ENCODE measurements at places on chromosomes 4 and X.

GRCh38 chr4:145281951-145282350, 101.6 kb upstream of the OTUD4 start:
- no peak for DNase-seq

GRCh38 chr4:38688676-38689355, 24.8 kb downstream of the KLF3 start:
- DNase-seq: no peak

DNA sequence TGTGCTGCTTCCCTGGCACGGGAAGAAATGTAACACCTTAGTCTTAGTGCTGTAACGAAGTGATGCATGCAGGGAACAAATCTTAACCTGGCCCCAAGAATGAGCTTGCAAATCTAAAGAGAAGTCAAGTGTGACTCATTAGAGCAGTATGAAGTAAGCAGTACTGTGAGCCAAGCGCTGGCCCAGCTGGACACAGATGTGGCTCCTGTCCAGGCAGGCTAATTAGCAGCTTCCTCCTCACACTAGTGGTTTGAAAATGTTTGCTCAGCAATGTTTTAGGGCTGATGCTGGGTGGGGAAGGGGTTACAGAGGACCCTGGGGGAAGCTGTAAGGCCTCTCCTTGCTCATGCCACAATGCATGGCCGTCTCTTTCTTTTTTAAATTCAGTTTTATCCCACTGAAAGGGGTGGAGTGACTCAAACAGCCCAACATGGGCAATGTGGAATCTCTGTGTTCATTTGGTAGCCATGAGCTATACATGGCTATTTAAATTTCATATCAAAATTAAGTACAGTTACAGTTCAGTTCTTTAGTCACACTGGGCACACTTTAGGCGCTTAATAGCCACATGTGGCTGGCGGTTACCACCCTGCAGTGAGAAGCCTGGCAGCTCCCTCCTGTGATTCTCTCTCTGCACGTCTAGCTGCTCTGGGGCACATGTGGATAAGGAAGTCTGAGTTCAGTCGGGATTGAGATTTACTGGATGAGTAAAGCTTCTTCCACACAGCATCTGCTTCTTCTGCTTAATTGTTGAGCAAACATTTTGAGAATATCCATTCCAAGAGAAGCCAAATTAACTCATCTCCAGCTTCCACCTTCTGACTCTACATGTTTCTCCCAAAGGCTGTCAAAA, 48.8 kb downstream of the MAP7D2 start:
- no peak for DNase-seq

DNA sequence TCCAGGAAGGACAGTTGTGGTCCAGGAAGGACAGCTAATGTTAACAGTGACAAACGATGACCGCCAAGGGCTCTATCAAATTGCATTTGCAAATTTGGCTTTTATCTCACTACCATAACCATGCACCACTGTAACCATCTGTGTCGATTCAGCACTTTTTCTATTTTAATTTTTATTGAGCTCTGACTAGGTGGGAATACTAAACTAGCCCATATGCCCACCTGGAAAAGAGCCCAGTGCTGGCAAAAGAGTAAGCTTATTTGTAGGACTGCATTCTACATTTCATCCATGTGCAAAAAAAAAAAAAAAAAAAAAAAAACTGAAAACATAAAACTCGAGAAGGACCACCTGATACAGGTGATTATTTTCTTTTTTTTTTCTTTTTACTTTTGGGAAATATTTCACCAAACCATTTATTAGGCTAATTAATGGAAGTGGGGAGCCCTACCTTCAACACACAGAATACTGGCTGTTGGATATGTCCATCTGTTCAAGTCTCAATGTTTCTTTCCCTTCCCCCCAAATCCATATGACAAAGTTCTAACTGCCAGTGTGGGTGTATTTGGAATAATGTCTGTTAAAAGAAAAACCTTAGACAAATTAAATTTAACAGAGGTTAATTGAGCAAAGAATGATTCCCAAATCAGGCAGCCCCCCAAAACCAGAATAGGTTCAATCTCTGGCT, 99.5 kb upstream of the MXRA5 start:
- DNase-seq: no peak

- DNase-seq: no peak
These were observed 14.1 kb downstream of the NOP14 start for GRCh38 chr4:2948895-2949781.

DNA sequence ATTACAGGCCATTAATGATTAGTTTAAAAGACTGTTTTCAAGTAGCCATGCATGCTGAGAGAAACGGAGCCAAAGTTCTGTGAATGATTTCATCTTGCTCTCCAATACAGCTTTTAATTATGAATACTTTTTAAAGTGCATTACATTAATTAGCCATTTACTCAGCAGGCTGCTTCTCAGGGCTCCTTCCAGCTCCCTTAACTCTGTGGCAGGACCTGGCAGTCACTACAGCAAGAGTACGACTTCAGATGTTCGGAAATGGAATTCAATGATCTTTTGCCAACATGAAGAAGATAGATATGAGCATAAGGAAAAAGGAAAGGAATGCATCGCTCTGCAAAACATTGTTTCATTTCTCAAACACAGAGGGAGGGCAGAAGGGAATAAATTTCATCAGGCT, 987.2 kb downstream of the PDHA2 start:
- DNase-seq: no peak

DNA sequence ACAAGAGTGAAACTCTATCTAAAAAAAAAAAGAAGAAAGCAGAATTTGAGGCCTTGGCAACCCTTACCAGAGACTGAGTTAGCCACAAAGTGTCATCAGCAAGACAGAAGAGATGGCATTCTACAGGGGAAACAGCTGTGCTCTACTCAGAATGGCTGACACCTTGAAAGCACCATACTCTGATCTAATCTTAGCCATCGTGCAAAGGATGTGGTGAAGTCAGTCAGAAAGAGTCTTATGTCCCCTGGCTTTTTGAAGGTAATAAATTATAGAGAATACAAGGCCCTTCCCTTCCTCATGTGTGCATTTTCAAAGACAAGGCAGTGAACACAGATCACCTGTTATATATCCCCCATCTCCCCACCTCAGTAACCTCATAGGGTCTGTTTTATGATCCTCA, 13.2 kb downstream of the CLNK start:
- peak; percentile 28 for DNase-seq

GRCh38 chr4:53480909-53481308, 103.5 kb downstream of the FIP1L1 start:
- no peak for DNase-seq

GRCh38 chr4:186939766-186940165, 216.1 kb upstream of the FAT1 start:
- no peak for DNase-seq

GRCh38 chr4:20252656-20253282, 1.1 kb downstream of the SLIT2 start:
- DNase-seq: no peak

DNA sequence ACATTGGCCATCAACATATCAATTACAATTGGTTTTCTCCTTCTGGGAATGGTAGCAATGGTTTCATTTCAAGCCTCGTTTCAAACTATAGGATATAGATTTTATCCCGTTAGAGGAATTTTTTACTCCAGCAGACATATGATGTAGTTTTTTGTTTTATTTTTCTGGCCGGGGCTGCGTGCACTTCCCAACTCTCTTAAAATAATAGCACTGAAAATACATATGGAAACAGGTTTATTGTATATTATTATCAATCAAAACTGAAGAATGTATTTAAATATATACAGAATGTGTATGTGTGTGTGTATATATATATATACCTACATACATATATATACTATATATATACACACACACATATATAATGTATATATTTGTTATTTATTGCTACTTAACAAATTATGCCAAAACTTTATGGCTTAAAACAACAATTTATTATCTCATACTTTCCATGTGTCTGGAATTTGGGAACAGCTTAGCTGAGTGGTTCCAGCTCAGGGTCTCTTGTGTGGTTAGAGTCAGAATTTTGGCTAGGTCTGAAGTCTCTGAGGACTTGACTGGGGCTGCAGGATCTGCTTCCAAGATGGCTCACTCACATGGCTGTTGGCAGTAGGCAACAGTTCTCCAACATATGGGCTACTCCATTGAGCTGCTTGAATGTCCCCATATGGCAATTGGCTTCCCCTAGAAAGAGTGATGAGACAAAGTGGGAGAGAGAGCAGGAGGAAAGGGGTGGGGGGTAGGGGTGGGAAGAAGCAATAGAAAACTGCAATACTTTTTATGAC, 314.1 kb downstream of the PPP1R2C start:
- no peak for DNase-seq

DNA sequence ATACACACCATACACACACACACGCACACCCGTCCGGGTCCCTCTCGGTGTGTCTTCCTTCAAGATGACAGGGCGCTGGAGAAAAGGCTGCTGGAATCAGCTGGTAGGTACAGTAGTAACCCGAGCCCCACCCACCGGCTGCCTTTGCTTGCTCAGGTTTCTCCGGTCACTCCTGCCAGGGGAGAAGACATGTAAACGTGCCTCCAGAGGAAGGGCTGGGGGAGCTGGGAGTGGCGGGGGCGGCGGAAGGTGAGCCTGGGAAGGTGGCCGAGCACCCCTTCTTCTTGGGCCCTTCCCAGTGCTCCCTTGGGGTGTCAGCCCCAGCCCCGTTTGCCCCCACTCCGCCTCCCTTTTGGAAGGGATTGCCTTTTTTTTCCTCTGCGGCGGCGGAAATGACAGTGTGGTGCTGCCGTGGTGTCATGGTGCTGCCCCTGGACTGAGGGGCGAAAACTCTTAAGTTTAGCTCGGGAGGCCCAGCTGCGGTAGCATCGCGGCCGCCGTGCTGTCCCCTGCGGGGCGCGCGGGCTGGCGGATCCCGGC, at the start of gene MID2:
MID2 (plus strand) TSS at position 169 of the 540 bp plus-strand sequence. CDS start 561 bp downstream, outside the sequence.
- peak; percentile 50 for DNase-seq

GRCh38 chr4:101075536-101075935, 271.8 kb downstream of the PPP3CA start:
- DNase-seq: no peak

DNA sequence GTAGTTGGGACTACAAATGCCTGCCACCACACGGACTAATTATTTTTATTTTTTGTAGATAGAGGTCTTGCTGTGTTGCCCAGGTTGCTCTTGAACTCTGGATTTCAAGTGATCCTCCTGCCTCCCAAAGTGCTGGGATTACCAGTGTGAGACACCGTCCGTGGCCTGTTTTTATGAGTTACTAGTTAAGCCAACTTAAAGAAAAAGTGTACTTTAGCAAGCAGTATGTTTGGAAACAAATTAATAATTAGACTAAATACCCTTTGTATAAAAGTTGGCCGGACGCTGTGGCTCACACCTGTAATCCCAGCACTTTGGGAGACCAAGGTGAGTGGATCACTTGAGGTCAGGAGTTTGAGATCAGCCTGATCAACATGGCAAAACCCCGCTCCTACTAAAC, 14.2 kb upstream of the PTPN13 start:
- no peak for DNase-seq

DNA sequence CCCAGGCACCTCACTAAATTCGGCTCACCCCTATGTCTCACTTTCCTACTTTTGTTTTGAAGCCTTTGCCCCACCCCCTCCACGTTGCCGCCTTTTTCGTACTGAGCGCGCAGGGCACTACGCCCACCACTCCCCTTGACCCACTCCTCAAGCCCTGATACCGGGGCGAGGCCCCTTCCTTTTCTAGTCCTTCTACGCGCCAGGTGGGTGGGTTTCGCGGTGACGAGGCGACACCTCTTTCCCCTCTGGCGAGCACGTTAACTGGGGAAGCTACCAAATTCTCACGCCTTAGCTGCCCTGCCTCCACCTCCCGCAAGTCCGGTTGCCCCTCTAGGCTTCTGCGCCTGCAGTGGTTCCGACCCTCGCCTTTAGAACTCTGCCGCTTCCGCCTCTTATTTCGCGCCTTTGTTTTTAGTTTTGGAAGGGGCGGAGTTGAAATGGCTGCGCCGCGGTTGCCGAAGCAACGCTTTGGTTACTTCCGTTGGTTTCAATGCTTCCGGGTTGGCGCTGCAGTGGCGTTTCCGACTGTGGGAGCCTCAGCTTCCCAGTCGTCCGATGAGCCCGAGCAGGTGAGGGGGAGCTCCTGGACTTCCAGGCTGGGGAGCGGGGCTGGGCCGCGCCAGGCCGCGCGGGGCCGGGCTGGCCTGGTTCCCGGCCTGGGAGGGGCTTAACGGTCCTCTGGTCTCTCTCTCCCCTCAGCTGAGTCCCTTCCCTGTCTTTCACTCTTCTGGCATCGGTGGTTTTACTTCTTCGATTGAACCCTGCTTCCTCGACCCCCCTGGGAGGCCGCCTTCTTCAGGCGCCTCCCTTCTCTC, at the start of gene SLC25A14:
SLC25A14 (plus strand) TSS at position 512 of the 815 bp plus-strand sequence. CDS start 360 bp downstream, outside the sequence.
- DNase-seq: peak; percentile 80

- DNase-seq: no peak
These were observed 34.1 kb downstream of the GPAT3 start for GRCh38 chr4:83569987-83570386.

DNA sequence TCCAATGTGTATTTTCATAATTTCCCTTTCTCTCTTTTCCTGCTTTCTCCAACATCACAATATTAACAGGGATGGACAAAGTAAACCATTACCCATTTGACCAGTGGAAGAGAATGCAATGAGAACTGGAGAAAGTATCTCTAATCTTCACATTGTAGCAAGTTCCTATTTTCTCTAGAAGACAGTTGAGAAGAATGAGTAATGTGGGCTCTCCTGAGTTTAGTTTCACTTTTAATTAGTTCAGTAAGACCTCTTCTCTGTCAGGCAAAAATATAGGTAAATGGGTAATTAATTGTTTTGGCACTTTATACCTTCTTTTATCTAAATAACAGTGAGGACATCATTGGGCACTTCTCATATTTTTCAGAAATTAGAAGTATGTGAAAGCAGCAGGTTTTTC, 602.0 kb downstream of the GLUD2 start:
- no peak for DNase-seq

DNA sequence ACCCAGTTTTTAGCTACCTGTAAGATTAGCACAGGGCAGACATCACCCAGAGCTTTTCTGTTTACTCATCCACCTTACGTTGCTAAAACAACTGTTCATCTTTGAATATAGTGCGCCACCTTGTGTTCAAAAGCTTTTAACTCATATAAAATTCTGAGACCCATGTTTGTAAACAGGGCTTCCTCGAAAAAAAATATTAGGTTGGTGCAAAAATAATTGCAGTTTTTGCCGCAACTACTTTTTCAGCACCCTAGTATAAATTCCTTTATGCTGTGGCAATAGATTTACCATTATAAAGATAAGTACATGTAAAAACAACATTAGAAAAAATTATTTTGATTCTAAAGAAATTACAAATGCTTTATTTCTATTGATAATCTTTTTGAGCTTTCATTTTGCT, 147.9 kb downstream of the LRBA start:
- DNase-seq: no peak

GRCh38 chr4:7900334-7900909, 39.2 kb downstream of the AFAP1 start:
- DNase-seq: no peak

DNA sequence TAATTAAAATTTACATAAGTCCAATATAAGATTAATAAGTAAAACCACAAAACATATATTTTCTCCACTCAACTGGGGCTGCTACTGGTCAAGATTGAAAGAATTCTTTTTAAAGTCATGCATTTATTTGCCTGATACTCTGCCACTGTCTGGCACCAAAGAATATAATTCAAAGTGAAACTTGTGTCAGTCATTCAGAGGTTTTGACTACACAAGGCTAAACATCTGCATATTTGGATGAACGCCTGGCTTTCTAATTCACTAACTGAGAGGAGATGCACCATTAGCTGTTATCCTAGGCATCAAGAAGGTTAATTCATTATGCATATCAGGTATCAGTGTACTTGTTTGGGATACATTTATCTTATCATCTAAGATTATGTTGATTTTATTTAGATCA, 598.5 kb downstream of the CENPC start:
- DNase-seq: no peak

All from activated CD4-positive, alpha-beta memory T cell treated with anti-CD3 and anti-CD28 coated beads, Interleukin-2, amount 10 ng/mL, durations not matched to agents 7 days and 5 days (primary cell).